Non-pigmented ciliary epithelial cell (primary cell): ENCODE measurements at places on chromosomes 11 and 22.
A peak's percentile ranks its signal among the peaks of the same experiment; 100 is the strongest.

- peak; percentile 67 for DNase-seq
Measured at GRCh38 chr11:96200243-96200642, 142.8 kb downstream of the MAML2 start.

DNA sequence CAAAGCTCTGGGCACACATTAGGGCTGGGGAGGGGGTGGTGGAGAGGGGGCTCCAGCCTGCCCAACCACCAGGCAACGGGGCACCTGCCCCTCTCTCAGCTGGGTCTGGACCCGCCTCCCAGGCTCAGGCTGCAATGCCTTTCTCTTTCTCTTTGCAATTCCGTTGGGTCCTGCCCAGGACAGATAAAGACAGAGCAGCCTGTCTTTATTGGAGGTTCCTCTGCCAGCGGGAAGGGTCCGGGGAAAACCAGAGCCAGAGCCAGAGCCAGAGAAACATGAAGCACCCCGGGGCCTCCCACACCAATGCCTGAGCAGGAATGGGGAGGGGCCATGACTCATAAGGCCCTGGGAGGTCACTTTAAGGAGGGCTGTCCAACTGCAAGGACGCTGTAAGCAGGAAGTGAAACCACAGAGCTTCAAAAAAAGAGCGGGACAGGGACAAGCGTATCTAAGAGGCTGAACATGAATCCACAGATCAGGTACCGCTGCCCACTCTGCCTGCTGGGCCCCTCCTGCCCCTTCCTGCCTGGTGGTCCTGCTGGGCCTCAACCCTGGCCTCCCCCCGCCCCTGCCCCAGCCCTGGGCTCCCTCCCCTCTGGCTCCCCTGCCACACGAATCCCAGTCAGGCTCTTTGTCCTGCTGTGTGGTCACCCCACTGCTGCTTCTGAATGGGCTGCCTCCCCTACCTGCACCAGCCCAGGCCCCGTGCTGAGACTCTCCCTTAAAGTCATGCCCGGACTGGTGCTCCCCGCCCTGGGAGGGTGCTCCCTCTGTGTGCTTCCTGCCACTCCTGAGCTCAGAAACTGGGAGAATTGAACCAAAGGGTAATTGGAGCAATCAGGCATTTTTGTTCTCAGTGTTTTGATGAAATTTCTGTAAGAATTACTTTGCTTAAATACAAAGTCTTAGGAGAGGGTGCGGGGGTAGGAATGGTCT is at the start of gene APOBEC3B:
APOBEC3B (plus strand) TSS at position 356 of the 936 bp plus-strand sequence; CDS start at position 463, 107 bp downstream.
- peak; percentile 76 for DNase-seq

DNA sequence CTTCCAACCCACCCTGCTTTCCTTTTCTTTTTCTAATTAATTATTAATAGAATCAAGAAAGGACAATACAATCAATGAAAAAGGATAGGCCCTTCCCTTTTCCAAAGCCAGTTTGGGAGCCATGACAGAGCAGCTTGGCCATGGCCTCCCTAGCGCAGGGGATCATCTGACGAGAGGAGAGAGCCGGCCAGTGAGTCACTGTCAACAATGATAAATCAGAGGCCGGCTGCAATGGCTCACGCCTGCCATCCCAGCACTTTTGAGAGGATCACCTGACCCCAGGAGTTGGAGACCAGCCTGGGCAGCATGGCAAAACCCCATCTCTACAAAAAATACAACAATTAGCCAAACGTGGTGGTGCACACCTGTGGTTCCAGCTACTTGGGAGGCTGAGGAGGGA is 27.5 kb upstream of the KRTAP5-7 start:
- no peak for DNase-seq

DNA sequence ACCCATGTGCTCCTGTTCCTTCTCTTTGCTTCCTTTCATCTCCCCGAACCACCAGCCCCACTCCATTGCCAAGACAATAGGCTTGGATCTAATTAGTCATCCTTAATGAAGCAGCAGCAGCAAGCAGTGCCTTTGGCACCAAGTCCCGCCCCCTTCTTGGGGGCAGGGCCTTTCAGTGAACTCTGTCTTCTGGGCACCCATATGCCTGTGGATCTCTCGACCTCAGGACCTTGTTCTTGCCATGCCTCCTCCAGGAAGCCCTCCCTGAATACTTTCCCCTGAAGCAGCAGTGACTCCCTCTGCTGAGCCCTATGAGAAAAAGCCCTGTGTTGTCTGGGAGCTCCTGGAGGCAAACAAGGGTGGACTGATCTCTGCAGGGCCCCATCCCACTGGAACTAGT is 32.1 kb downstream of the ARHGEF17 start:
- DNase-seq, result no peak

- no peak for DNase-seq
Measured at GRCh38 chr11:45071232-45071631, 75.2 kb upstream of the PRDM11 start.

DNA sequence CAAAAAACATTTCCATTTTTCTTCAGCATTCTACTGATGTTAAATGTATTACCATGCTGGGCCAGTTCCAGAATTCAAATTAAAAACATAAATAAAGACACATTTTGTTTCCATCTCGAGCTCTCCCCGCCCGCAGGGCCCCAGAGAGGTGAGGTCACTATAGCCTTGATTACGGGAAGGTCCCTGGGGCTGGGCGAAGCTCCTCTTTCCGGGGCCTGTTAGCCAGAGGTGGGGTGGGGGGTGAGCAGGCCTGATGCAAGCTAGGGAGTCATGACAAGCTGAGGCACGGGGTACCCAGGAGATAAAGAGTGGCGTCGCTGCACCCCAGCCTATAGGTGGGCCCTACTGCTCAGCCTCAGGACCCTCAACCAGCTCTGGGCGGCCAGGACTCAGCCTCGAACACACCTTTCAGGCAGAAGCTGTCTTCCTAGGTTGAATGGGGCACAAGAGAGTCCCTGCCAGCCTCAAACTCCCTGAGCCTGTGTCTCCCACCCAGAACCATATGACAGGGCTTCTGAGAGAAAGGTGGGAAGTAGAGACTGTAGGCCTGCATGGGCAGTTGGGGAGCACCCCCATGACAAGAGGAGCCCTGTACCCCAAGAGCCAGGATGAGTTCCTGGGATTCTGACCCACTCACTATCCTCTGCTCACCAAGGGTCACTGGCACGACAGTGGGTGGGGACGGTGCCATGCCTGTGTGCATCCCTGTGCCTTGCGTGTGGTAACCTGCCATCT is 34.8 kb downstream of the KCNQ1OT1 start:
- DNase-seq, result no peak

- no peak for DNase-seq
Measured at GRCh38 chr11:9380773-9381172, 3.7 kb upstream of the IPO7 start.

GRCh38 chr22:37270928-37271650 is 11.2 kb upstream of the CYTH4 start:
- no peak for DNase-seq
